ENCODE measurements at places on chromosomes 1 and 21.

GRCh38 chr21:43276811-43277210 is 108.0 kb downstream of the CRYAA start:
- DNase-seq, result no peak

DNA sequence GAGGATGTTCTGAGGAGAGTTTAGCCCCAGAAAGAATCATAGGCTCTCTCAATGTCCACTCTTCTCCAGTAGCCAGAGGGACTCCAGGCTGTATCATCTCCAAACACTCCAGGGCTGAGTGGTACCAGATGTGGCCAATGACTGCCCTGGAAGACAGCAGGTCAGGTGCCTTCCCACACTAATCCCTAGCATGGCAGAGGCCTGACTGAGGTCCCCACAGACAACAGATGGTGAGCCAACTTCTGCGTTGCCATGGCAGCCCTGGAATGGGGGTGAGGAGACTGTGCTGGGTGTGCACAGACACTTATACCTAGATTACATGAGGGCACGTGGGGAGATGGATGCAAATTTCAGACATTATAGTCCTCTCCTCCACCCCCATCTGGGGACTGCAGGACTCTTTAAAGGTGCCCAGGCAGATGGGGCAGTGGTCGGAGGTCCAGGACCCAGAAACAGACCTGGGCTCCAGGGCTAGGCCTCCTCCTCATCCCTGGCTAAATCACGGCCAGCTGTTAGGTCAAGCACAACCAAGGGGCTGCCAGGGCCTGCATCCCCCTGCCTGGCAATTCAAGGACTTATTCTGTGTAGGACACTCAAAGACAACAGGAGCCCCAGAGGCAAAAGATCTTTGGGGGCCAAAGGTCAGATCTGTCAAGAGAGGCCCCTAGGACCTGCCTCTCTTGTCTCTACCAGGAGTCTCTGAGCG is 42.9 kb downstream of the CAMK2N1 start:
- peak; percentile 19 for DNase-seq

GRCh38 chr1:224392411-224393249 is 36.0 kb downstream of the CNIH4 start:
- no peak for DNase-seq

DNA sequence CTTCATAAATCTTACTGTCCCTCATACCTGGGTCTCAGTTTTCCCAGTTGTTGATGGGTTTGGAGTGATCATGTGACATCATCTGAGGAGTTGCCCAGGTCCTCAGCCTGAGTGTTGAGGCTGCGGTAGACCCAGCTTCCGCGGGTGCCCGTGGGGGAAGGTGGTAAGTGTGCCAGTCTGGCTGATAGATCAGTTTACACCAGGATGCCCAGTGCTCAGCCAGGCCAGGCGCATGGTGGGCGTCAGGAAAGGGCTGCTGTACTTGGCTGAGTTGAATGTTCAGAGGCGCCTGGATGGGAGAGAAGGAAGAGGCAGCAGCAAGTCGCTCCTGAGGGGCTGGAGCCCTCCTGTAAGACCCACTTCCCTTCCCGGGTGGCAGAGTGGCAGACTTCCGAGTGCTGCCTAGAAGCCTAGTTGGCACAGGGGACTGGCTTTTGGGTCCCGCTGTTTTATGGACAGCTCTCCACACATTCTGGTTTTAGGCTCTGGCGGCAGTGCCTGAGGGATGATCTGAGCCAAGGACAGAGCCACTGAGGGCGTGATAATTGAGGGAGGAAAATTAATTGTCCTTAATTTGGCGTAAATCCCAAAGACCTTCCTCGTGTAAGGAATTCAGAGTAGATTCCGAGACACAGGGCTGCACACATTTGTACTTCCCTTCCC is 35.8 kb downstream of the PTPRF start:
- no peak for DNase-seq

- no peak for DNase-seq
Observed at GRCh38 chr21:15968776-15969310, 239.1 kb downstream of the USP25 start.

- peak; percentile 94 for DNase-seq
Observed at GRCh38 chr1:154973344-154974101, 958 bp upstream of the CKS1B start.

DNA sequence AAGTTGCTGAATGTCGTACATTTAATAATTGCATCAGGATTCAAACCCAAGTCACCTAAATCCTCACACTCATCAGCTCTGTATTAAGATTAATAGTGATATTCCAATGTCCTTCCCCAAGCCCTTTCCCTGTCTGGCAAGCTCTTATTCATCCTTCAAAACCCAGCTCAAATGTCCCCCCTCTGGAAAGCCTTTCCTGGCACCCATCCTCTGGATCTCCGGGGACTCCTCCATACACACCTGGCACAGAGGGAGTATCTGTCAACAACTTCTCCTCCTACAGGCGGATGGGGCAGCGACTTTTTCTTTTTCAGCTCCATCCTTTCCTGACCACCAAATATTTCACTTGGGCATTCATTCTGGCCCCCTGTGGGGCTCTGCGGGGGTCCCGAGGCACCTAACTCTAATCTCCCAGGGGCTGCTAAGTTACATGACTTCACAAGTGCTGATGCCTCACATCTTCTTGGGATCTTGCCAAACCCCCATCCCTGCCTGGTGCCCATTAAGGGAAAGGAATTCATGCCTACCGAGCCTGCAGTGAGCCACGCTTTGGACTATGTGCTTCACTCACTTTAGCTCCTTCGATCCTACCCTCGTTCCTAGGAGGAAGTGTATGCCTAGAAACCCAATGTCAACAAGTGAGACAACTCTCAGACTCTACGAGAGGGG is 15.2 kb downstream of the TINAGL1 start:
- DNase-seq, result no peak

GRCh38 chr1:165927169-165927568 is 99.8 kb downstream of the UCK2 start:
- no peak for DNase-seq

- DNase-seq, result no peak
Observed at GRCh38 chr1:205248793-205249601, 21.3 kb downstream of the TMCC2 start.

DNA sequence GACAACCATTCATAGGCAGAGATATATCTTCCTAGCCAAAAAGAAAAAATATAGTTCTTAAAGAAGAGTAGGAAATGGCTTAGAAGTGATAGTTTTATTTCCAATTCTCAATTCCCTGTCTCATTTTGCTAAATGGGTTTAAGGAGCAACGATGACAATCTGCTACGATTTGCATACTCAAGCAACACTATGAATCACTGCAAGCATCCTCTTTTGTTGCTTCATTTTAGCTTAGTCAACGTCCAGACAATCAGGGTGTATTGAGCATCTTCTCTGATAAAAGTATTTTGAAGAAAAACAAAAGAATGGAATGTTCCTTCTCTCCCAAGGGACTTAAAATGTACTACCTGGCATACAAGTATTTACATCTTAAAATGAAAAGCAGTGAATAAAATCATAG is 80.6 kb downstream of the RGS7 start:
- DNase-seq, result no peak

DNA sequence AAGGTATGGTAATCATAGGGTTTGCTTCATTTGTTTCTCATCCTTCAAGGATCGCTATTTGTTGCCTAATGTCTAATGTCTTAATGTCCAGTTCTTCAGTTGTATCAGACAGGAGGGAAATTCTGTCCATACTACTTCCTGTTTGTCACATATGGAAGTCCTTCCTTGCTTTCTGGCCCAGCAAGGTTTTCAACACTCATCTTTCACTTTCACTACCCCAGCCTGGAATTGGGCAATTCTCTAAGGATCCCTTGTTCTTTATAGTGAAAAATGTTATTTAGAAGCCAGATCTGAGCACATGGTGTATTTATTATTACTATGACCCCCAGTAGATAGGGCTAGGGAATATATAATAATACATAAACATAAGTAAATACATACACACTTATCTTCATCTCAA is 50.6 kb upstream of the SLC35A3 start:
- no peak for DNase-seq

DNA sequence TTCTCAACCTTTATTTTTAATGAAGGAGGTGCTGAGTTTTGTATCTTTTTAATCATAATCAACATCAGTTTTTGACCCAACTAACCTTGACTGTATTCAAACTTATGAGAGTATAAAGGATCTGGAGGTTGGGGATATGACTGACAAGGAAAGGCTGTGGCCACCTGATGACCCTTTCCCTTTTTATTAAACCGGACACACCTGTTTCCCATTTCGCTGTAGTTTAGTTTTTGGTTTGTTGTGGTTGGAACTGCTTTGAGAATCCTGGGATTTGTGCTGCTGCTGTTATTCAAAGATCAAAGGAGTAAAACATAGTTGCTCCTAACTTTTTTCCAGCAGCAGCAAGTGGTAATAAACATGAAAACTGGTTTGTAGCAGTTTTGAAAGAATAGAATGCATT is 12.4 kb downstream of the PRPF38A start:
- DNase-seq, result no peak

GRCh38 chr1:9291914-9292360 is 757 bp upstream of the SPSB1 start:
- no peak for DNase-seq

GRCh38 chr1:231626951-231627614 is 493 bp downstream of the DISC1 start:
- DNase-seq, result peak; percentile 49

- DNase-seq, result peak; percentile 51
Observed at GRCh38 chr1:181038399-181038873, 4.7 kb downstream of the MR1 start.

GRCh38 chr1:162822391-162823200 is 32.1 kb downstream of the HSD17B7 start:
- DNase-seq, result peak; percentile 29

All from activated CD4-positive, CD25-positive, alpha-beta regulatory T cell treated with anti-CD3 and anti-CD28 coated beads, Interleukin-2, amount 50 U/mL, for 72 hours (primary cell).